Omental fat pad (tissue), 4 donors: ENCODE measurements at places on chromosomes 5 and 9. TPM values are rescaled to one million over a fixed set of nuclear protein-coding genes. Genes with fewer than 3 reads are reported as not detected.

SAPCD2 gene
- not detected for total RNA-seq

SH3TC2 gene
- total RNA-seq = 8.4 TPM

OSMR gene
- 180 TPM for total RNA-seq

LHFPL2 gene
- total RNA-seq = 40.7 TPM

FAM81B gene
- not detected for total RNA-seq

BRINP1 gene
- total RNA-seq = 0.24 TPM

- DNase-seq = no peak
These were observed 7.6 kb upstream of the SLC9A3 start for GRCh38 chr5:531749-532315.

GRCh38 chr5:10452768-10453331 is 11.2 kb downstream of the ROPN1L start:
- no peak for DNase-seq
